ENCODE measurements at places on chromosomes 6 and 20.

DNA sequence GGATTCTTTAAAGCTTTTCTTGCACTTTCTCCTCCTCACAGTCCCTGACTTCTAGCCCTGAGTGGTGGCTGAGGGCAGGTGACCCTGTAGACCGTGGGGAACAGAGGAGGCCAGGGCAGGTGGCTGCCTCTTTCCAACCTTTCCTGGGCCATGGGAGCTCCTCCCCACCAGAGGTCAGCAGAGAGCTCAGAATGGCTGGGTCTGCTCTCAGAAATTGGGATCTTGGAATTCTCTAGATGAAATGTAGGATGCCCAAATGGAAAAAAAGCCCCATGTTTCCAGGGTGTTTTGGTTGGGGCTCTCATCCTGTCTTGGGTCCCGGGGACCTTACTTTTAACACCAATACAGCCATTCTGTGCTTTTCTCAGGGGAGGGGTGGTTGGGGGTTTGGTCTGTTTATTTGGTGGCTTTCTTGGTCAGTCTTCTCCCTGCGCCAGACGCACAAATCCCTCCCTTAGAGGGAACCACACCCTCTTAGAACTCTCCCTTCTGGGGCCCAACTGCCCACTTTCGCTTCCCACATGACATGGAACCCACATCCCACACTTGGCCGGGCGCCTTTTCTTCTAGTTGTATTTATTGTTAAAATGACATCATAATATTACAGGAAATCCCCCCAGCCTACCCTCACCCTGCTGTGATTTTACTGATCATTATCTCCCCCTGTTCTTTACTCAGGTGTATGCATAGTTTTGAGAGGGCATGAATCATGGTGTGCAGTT lies 17.9 kb downstream of the GNAS start:
- no peak for DNase-seq

- DNase-seq: no peak
Measured at GRCh38 chr6:151215999-151216398, 23.8 kb upstream of the AKAP12 start.

DNA sequence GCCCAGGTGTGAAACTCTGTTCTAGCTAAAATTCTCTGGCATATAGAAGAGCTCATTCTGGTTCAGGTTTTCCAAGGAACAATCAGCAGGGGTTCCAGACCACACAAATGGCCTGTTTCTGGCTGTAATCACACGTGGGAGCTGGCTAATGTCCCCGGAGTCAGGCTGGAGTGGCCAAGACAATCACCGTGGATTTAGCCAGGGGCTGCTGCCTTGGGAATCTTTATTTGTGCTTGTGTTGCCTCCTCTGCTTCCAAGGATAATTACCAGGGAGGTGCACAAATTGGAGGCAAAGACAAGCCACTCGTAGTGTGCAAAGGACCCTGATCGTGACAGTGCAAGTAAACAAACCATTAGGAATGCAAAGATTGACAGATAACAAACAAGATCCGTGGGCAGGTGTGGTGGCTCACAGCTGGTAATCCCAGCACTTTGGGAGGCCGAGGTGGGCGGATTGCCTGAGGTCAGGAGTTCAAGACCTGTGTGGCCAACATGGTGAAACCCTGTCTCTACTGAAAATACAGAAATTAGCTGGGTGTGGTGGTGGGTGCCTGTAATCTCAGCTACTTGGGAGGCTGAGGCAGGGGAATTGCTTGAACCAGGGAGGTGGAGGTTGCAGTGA lies 77.3 kb downstream of the KCNB1 start:
- DNase-seq: no peak

GRCh38 chr20:14992153-14992552 lies 654.7 kb upstream of the FLRT3 start:
- no peak for DNase-seq

DNA sequence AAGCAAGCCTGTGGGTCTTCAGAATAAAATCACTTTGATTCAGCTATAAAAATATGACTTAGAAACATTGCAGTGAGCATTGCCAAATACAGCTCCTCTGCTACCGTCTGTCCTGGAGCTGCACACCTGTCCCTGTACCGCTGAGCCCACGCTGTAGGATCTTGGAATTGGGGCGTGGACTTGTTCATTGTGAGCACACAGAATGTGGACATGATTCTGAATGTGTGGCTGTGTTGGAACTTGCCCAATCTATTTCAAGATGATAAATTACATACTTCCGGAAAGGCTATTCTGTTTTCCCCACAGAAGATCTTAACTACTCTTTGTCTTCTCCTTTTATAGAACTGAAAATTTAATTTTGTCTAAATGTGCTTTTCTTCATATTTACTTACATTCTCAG lies 107.3 kb downstream of the UST start:
- DNase-seq: no peak

DNA sequence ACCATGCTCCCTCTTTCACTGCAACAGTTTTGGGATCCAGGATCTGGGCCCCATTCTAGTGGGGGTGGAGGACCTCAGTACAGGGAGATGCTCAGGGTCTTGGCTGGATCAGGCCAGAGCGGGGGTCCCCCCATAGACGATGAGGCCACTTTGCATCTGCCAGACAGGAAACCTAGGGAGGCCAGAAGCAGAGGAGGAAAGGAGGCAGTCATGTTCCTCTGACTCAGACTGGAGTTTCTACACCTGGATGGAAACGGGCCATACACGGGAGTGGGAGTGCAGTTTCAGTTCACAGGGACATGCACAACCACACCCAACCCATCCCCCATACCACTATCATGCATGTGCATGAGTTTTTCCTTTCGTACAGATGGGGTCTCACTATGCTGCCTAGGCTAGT lies 3.6 kb upstream of the EMILIN3 start:
- DNase-seq: no peak

- no peak for DNase-seq
Measured at GRCh38 chr20:56766528-56766927, 137.4 kb downstream of the TFAP2C start.

- DNase-seq: peak; percentile 42
Measured at GRCh38 chr20:63087872-63088680, 81.3 kb upstream of the BHLHE23 start.

GRCh38 chr20:15818651-15819071 lies 754.6 kb downstream of the KIF16B start:
- DNase-seq: peak; percentile 56

DNA sequence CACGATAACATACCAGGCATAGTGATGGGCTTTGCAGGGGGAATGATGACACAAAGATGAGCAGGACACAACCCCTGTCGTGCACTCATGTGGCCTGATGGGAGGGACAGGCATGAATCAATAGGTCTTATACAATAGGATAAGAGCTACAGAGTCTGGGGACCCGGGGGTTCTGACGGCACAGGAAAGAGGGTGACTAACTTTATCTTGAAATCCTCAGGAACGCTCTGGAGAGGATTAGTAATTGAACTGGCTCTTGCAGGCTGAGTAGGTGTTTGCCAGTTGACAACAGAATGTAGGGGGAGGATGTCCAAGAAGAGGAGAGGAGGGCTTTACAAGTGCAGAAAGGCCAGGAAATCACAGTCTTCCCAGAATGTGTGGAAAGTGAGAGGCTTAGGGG lies 219.9 kb upstream of the ECI2 start:
- DNase-seq: no peak

DNA sequence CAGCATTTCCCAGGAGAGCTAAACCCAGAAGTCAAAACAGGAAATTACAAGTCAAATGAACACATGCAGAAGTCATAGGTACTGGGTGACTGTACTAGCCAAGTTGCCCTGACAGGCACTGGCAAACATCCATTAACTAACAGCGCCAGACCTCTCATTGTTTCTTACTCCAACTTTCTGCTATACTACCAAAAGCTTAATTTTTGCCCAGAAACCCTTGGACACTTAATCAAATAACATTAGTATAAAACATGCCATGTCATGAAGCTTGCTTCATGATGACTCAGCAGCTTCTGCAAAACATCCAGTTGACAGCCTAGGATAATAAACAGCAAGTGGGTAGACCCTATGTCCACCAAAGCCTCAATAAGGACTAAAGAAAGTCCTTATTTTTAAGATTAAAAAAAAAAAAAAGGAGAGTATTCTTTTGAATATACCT lies 3.5 kb downstream of the NUP153 start:
- no peak for DNase-seq

DNA sequence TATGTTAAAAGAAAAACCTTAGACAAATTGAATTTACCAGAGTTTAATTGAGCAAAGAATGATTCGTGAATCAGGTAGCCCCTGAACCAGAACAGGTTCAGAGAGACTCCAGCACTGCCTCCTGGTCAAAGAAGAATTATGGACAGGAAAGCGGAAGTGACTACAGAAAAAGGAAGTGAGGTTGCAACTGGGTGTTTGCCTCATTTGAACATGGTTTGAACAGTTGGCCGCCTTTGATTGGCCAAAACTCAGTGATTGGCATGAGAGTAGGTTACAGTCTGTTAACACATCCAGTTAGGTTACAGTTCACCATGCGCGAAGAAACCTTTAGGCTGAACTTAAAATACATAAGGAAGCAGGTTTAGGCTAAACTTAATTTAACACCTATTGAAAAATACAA lies 248.8 kb downstream of the TFAP2A start:
- no peak for DNase-seq

- DNase-seq: no peak
Measured at GRCh38 chr6:44956396-44956795, 371.7 kb upstream of the RUNX2 start.

DNA sequence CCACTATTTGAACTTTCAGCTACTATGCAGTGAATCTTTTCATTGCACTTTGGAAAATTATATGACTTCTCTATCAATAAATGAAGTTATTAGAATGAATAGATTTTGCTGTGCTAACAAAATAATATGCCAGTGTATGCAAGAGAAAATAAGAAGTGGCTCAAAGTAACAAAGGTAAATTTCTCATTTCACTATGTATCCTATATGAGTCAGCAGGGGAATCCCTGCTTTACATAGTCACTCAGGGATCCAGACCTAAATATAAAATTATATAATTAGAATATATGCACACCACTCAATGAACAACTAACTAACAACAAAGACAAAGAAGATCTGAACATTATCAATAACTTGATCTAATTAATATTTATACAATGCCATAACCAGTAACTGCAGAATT lies 390.8 kb upstream of the IRAK1BP1 start:
- DNase-seq: no peak

DNA sequence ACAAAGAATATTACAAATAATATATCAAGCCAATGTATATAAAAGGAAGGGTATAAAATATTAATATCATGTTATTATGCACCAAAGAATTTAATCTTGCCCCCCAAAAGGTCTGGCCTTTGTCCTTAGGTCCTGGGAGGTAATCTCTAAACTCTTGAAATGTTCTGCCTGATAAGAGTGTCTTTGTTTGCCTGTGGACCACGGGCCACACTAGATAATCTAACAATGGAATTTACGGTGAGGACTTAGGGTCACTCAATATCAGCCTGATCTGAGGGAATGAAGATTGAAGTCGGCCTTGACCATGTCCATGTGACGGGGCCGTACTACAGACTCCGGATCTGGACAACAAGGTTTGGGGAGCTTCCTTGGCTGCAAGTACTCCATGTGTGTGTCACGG lies 42.9 kb downstream of the HUS1B start:
- DNase-seq: no peak

All from NCI-H2081 treated with DMSO at 0.1 percent for 48 hours (cell line).